ENCODE measurements at places on chromosomes 13 and 19. TPM values are rescaled to one million over a fixed set of nuclear protein-coding genes. Genes with fewer than 3 reads are reported as not detected.

Gene USPL1
- 9.5 TPM for polyA plus RNA-seq

DNA sequence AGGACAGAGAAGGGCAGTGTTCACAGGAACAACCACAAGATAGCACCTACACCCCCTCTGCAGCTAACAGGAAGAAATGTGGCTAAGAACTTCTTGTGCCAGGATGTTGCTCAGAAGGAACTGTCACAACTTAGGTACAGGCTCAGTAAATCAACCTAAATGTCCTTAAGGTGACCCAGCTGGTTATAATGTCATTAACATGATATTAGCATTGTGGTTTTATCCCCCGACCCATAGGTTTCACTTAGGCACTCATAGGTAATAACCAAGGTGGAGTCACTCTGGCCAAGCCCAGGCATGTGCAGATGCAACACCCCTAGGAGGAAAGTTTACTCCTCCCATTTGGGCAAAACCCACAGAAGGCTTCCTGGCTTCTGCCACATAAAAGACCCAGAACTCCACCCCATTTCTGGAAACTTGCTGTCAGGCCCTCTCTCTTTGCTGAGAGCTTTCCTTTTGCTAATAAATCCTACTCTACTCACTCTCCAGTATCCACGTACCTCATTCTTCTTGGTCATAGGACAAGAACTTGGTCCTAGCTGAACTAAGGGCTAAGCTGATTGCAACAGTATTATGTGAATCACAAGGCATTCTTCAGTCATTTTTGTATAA, 951.3 kb downstream of the SLITRK5 start:
- peaks cover under 1% of the 10 kb centered on the region for H3K27me3 ChIP-seq
- peak overlapping the region; percentile 77 for H3K4me3 ChIP-seq
- peaks cover 86% of the 10 kb centered on the region for H3K4me1 ChIP-seq
- H3K27ac ChIP-seq, result peak overlapping the region; percentile 93

DNA sequence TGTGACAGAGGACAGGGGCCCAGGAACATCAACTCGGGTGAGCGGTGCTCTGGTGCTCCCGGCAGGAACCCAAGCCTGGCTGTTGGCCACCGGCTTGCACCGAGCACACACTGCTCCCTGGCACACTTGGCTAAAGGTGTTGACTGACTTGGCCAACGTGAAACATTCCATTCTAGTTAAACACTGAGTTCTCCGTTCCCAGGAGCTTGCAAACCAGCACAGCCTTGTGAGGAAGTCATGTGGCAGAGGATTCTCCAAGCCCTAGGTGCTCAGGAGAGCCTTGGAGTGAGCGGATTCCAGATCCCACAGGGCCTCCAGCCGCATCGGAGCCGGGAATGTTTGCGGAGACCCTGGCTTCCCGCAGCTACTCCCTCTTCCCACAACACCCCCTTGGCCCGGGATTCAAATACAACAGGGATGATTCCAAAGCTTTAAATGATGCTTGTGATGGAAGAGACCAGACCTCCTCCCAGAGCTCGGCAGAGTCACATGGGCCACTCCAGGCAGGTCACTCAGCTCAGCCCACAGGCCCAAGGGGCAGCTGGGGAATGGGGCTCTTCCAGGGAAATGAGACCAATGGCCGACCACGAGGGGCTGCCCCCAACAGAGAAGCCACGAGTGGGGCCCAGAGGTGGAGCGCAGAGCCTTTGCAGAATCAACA, 2.9 kb downstream of the C13orf46 start:
- no peaks in the 10 kb centered on the region for H3K36me3 ChIP-seq
- peak overlapping the region; percentile 10 for H3K27ac ChIP-seq
- no peaks in the 10 kb centered on the region for H3K4me1 ChIP-seq
- no peak for DNase-seq

DNA sequence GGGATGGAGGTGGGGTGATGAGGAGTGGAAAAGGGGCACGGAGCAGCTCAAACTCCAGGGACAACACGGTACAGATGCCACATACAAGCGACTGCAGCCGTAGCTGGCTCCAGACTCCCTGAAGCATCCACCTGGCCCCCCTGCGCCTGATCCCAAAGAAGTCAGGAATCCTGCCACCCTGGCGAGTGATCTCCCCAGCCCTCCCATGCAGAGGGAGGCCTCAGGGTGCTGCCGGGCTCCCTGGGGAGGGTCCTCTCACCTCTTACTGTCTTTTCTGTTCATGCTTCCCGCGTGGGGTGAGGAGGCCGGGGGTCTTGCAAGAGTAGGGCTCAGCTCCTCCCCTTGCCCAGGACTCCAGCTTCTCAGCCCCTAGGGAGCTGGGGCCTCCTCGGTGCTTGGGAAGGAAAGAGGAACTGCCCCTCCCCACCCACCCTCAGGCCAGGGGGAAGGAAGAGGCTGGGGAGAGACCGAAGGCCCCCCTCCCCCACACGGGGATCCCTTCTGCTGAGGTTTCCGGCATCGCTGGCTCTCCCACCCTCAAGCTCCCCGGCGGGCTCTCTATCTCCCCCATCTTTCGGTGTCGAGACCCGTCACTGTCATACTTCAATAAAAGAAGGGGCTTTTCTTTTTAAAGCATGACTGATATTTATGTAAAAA, at the start of gene RASGRP4:
Gene RASGRP4, minus strand, starts transcription at position 410 of the 657 bp plus-strand sequence. Its CDS starts 128 bp downstream, at position 282.
- peaks cover 6% of the 10 kb centered on the region for H3K4me1 ChIP-seq
- H3K27ac ChIP-seq, result no peak within 1 kb of the TSS
- no peak within 1 kb of the TSS for H3K4me3 ChIP-seq
- no peak for DNase-seq

DNA sequence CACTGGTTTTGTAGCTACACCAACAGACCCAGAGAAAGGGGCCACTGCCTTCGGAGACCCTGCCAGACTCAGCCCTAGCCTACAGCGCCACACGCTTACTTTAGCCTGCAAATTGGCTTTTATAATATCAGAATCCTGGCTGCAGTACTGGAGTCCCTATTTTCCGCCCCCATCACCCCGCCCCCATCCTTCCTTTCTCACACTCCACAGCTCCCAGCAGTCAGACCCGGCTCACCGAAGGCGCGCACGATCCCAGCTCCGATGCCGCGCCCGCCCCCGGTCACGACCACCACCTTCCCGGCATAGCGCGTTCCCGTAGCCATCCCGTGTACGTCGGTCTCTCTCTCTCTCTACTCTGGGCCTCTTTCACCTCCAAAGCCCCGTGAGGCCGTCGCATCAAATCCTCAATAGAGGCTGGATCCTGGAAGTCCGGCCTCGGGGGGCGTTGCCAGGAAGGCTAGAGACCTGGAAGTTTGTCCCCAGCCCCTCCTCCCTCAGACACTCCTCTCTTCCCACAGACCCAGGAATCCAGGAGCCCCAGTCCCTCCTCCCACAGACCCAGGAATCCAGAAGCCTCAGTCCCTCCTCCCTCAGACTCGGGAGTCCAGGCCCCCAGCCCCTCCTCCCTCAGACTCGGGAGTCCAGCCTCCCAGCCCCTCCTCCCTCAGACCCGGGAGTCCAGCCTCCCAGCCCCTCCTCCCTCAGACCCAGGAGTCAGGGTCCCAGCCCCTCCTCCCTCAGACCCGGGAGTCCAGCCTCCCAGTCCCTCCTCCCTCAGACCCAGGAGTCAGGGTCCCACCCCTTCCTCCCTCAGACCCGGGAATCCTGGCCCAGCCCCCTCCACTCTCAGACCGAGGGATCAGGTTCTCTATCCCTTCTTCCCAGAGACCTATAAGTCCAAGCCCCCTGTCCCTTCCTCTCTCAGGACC, at the start of gene HSD17B14:
Gene HSD17B14, minus strand, starts transcription at position 403 of the 929 bp plus-strand sequence. Its CDS starts 80 bp downstream, at position 323.
- peaks cover 16% of the 10 kb centered on the region for H3K4me1 ChIP-seq
- H3K27ac ChIP-seq, result no peak within 1 kb of the TSS
- peak within 1 kb of the TSS; percentile 61 for H3K4me3 ChIP-seq
- peaks cover 12% of the 10 kb centered on the region for H3K27me3 ChIP-seq

GRCh38 chr19:18401580-18402112, 4.2 kb upstream of the LRRC25 start:
- DNase-seq, result no peak
- H3K4me3 ChIP-seq, result no peak overlapping the region
- H3K36me3 ChIP-seq, result no peaks in the 10 kb centered on the region
- H3K27ac ChIP-seq, result no peak overlapping the region

Gene PNMA8C
- not detected for polyA plus RNA-seq

DNA sequence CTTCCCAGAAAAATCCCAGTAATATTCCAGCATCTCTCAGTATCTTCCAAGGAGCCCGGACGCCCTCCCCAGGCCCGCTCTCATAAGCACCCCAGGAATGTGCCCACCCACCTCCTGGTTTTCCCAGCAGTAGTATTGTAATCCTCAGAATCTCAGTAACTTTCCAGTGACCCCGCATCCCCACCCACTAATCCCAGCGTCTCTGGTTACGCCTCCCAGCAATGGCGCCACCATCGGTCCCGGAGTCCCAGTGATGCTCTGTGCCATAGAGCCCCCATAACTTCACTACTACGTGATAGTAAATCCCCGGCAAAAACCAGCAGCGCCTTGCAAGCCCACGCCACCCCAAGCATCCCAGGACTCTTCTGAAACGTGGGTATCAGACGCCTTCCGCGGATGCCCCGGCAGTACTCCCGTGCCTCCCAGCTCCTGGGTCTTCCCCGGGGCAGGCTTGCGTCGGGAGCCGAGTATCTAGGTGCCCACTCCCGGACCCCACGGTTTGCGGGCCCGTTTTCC, 928 bp upstream of the PNPLA6 start:
- H3K27ac ChIP-seq, result peak overlapping the region; percentile 84
- peaks cover 26% of the 10 kb centered on the region for H3K4me1 ChIP-seq
- H3K36me3 ChIP-seq, result no peaks in the 10 kb centered on the region
- no peak for DNase-seq
- peaks cover 3% of the 10 kb centered on the region for H3K27me3 ChIP-seq

Gene TTC9B
- not detected for polyA plus RNA-seq

DNA sequence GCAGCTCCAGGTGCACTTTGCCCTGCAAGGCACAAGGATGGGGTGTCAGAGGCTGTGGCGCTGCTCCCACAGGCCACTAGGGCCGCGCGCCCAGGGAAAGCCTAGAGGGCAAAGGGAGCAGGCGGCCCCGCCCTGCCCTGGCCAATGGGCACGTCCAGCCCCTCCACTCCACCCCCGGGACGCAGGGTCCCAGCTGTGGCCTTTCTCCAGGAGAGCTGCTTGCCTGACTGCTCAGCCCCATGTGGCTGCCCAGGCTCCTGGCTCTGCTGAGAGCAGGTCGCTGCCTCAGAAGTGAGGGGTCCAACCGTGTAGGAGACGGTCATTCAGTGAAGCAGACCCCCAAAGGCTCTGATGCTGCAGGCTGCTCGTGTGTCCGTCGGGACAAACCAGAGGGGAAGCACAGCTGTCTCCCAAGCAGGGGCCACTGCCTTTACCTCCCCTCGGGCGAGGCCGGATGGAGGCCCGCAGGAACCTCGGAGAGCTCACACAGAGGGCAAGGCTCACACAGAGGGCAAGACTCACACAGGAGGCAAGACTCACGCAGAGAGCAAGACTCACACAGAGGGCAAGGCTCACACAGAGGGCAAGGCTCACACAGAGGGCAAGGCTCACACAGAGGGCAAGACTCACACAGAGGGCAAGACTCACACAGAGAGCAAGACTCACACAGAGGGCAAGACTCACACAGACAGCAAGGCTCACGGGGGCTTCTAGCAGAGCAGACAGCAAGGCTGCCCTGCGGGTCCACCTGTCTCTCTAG, 56.2 kb upstream of the C13orf46 start:
- H3K27me3 ChIP-seq, result peaks cover 38% of the 10 kb centered on the region
- no peak overlapping the region for H3K4me3 ChIP-seq
- peaks cover 13% of the 10 kb centered on the region for H3K36me3 ChIP-seq
- no peak for DNase-seq

Gene SLAIN1
- 23.8 TPM for polyA plus RNA-seq

Gene CGB1
- polyA plus RNA-seq, result not detected

GRCh38 chr13:46962281-46962941, 65.6 kb upstream of the HTR2A start:
- no peak overlapping the region for H3K27ac ChIP-seq
- H3K27me3 ChIP-seq, result no peaks in the 10 kb centered on the region
- no peaks in the 10 kb centered on the region for H3K4me1 ChIP-seq
- no peak for DNase-seq
- no peak overlapping the region for H3K4me3 ChIP-seq
- H3K36me3 ChIP-seq, result no peaks in the 10 kb centered on the region

DNA sequence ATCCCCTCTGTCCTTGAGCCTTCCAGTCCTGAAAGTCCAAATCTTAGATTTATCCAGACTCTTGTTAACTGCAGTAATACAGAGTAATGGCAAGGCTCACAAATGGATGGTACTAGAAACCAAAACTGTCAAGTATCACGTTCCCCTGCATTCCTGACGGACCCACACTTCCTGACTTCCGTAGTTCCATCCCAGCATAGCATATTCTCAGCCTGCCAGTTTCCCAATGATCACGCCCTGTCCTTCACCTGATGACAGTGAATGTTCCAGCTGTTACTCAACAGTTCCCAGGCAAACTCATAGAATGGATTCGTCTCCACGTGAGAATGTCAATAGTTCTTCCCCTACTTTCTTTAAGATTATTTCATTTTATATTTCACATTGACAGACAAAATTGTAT, 33.6 kb downstream of the SLC7A1 start:
- no peak overlapping the region for H3K4me3 ChIP-seq
- H3K4me1 ChIP-seq, result no peaks in the 10 kb centered on the region
- no peaks in the 10 kb centered on the region for H3K36me3 ChIP-seq
- no peak for DNase-seq

DNA sequence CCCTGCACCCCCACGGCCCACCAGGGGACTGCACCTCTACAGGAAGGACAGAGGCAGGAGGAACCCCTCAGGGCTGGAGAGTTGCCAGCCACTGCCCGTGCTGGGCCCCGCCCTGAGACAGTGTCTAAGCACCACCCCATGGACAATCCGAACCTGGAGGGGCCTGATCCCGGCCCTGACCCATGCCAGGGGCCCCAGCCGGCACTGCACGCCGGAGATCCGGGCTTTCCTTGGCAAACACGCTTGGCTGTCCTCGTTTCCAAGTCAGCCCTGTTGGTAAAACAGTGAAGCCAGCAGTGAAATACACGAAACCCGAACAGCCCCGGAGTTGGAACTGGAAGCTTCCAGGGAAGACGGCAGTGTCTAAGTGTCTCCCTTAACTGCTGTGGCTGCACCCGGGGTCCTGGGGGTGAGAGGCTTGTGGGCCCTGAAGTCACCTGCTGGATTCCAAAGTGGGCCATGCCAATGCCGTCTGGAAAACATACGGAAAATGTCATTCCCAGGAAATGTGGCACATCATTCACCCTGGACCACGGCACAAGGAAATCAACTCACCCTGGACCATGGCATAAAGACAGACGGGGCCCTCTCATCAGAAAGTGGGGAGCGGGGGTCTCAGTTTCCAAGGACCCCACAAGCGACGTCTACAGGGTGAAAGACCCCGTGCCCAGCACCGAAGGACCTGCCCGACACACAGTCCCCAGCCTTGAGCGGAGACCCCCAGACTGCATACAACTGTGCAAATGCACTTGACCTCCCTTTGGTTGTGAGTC, 30.9 kb downstream of the RASA3 start:
- H3K4me3 ChIP-seq, result peak overlapping the region; percentile 38
- peak overlapping the region; percentile 82 for H3K27ac ChIP-seq
- peaks cover 71% of the 10 kb centered on the region for H3K4me1 ChIP-seq
- peaks cover 58% of the 10 kb centered on the region for H3K27me3 ChIP-seq
- no peaks in the 10 kb centered on the region for H3K36me3 ChIP-seq
- DNase-seq, result no peak

Gene ADPRHL1
- 0.36 TPM for polyA plus RNA-seq

GRCh38 chr19:9906475-9907087, 29.7 kb downstream of the OLFM2 start:
- H3K27ac ChIP-seq, result no peak overlapping the region
- no peaks in the 10 kb centered on the region for H3K36me3 ChIP-seq
- DNase-seq, result no peak
- H3K4me1 ChIP-seq, result no peaks in the 10 kb centered on the region

- no peak overlapping the region for H3K4me3 ChIP-seq
- no peaks in the 10 kb centered on the region for H3K27me3 ChIP-seq
- no peak overlapping the region for H3K27ac ChIP-seq
- peaks cover 4% of the 10 kb centered on the region for H3K36me3 ChIP-seq
- H3K4me1 ChIP-seq, result no peaks in the 10 kb centered on the region
- no peak for DNase-seq
These were observed 213.4 kb upstream of the PCDH17 start for GRCh38 chr13:57418067-57418677.

Data from immature natural killer cell (primary cell).